ENCODE measurements at places on chromosomes 13 and 19.

DNA sequence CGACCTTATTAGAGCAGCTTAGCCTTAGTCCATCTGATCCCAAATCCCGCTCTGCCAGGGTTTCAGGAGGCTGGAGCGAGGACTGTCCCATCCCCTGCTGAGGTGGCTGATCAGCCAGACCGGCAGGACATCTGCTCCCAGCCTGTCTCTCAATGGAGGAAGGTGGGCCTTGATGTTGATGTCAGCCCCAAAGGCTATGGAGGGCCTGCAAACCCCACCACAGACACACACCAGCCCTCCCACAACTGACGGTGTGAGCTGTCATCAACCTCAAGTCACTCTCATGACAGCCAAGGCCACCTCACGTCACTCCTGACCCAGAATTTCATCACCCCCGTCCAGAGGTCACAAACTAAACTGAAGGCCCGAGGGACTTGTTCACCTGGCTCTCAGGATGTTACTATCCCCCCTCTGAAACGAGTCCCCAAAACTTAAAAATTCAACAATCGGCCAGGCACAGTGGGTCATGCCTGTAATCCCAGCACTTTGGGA, 25.5 kb downstream of the RHPN2 start:
- no peak for DNase-seq

- DNase-seq: peak; percentile 38
Measured at GRCh38 chr13:111460548-111461444, 140.4 kb downstream of the TEX29 start.

GRCh38 chr13:100887729-100888151, 213.1 kb upstream of the TMTC4 start:
- no peak for DNase-seq

GRCh38 chr13:77508959-77509620, 26.4 kb upstream of the SCEL start:
- DNase-seq: no peak

- no peak for DNase-seq
Measured at GRCh38 chr19:407511-408440, 1.2 kb downstream of the C2CD4C start.

- DNase-seq: no peak
Measured at GRCh38 chr19:5121266-5122120, 152.6 kb downstream of the KDM4B start.

- no peak for DNase-seq
Measured at GRCh38 chr19:38759590-38760003, 13.7 kb downstream of the LGALS7 start.

DNA sequence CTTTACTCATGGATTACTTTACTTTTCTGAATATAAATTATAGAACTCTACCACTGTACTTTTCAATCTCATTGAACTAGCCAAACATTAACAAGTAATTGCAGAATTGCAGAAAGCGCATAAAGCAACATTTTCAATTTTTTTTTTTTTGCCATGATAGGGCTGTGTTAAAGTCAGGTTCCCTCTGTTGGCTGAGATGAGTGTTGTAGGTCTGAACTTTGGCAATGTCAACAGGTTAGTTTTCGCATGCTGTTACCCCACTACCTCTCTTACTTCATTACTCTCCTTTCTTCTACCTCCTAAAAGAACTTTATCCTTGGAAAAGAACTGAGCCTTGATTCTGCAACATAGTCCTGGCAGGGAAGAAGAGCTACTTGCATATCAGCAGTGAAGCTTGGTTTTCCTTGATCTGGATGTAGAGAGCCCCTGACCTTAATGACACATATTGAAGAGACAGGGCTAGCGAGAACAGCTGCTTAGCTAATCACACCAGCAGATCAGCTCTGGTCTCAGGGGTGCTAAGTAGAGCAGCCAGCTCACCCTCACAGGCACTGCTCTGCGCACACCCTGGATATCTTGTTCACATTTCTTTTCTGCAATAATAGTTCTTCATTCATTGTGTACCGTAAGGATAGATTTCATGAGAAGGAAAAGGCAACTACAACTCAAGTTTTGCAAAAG, 119.5 kb downstream of the FLT1 start:
- no peak for DNase-seq

GRCh38 chr19:10388957-10389356, 8.6 kb upstream of the TYK2 start:
- DNase-seq: peak; percentile 85

- no peak for DNase-seq
Measured at GRCh38 chr13:46320821-46321220, 66.2 kb downstream of the RUBCNL start.

- no peak for DNase-seq
Measured at GRCh38 chr13:46171739-46172138, 10.2 kb downstream of the LCP1 start.

DNA sequence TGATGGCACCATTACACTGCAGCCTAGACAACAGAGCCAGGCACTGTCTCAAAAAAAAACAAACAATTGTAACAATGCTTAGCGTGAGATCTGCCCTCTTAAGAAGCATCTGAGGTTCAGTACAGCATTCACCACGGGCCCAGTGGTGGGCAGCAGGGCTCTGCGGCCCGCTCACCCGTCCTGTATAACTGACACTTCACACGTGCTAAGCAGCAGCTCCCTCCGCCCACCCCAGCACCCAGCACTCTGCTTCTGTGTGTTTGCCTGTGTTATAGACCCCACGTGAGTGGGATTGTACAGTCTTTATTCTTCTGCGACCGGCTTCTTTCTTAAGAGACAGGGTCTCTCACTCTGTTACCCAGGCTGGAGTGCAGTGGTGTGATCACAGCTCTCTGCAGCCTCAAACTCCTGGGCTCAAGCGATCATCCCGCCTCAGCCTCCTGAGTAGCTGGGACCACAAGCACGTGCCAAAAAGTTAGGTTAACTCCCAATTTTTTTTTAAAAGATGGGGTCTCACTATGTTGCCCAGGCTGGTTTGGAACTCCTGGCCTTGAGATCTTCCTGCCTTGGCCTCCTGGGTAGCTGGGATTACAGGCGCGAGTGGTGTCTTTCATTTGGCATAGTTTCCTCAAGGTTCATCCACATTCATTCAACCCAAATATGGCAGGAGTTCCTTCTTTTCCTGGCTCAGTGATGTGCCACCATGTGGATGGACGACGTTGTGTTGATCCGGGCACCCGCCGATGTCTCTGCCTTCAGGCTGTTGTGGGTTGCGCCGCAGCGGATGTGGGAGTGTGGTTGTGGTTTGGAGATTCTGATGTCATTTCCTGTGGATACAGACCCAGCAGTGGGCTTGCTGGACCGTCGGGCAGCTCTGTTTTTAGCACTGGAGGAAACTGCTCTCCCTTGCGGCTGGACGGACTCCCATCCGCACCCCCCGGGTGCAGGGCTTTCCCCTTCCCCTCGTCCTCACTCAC, 170.0 kb downstream of the KDM4B start:
- DNase-seq: peak; percentile 96

DNA sequence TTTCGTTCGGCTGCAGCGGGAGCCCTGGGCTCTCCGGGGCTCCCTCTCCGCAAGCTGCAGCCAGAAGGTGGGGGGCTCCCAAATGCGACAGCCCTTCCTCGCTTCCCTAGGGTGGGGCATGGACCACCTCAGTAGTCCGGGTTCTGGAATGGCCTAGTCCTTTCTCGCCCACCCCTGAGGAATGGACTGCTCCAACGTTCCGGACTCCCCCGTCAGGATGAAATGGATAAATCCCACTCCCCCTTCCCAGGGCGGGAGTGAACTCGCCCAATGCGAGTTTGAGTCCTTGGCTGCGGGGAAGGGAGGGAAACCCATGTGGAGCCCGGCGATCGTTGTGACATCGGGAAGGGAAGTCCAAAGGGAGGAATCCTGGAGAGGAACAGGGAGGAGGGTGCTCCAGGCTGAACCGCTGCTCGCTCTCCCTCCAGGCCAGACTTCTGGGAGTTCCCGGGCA, 5.5 kb downstream of the HRC start:
- DNase-seq: peak; percentile 82

GRCh38 chr19:18259893-18260292, 14.4 kb downstream of the IQCN start:
- no peak for DNase-seq

- DNase-seq: no peak
Measured at GRCh38 chr19:50599427-50599826, 31.2 kb upstream of the LRRC4B start.

GRCh38 chr19:2987797-2988196, 10.4 kb downstream of the TLE6 start:
- DNase-seq: no peak

- peak; percentile 86 for DNase-seq
Measured at GRCh38 chr13:28324181-28324789, 170.6 kb downstream of the FLT1 start.

DNA sequence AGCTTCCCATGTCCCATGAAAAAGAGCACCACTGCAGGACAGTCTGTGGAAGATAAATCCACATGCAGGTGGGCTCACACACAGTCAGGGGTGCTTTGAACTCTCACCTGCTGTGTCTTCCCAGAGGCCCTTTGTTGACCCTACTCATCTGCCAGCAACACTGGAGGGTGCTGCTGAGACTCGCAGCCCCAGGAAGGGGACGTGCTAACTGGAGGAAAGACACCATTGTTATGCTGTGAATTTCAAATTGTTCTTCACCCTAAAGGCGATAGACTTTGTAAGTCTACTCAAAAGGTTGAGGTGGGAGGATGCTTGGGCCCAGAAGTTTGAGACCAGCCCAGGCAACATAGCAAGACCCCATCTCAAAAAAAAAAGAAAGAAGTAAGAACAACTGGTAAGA, 107.3 kb upstream of the SERP2 start:
- no peak for DNase-seq

GRCh38 chr19:41218615-41219507, at the start of gene AXL:
AXL (plus strand) TSS chr19:41219223; CDS start chr19:41219393, 170 bp downstream.
- peak; percentile 37 for DNase-seq

- no peak for DNase-seq
Measured at GRCh38 chr13:30982506-30982905, 50.0 kb downstream of the TEX26 start.

DNA sequence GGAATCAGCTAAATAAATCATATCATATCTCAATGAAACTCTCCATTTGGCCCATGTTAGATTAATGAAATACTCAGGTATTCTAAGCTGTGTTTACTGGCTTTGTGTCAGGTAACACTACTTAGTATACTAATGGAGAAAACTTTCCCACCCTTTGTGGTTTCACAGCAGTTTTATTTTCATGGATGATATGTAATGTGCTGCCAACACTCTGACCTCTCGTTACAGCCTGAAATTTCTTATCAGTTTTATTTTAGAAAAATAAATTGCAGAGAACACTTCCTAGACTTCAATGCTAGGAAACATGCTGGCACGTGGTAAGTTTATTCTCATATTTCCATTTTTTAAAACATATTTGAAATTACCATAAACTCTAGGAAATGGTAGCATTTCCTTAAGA, 758.9 kb downstream of the LIG4 start:
- no peak for DNase-seq

- no peak for DNase-seq
Measured at GRCh38 chr19:55362174-55362989, 678 bp downstream of the GARIN5B start.

- DNase-seq: no peak
Measured at GRCh38 chr19:15297416-15298224, 34.7 kb downstream of the BRD4 start.

- DNase-seq: peak; percentile 82
Measured at GRCh38 chr19:33235269-33235995, 9.8 kb upstream of the SLC7A10 start.

DNA sequence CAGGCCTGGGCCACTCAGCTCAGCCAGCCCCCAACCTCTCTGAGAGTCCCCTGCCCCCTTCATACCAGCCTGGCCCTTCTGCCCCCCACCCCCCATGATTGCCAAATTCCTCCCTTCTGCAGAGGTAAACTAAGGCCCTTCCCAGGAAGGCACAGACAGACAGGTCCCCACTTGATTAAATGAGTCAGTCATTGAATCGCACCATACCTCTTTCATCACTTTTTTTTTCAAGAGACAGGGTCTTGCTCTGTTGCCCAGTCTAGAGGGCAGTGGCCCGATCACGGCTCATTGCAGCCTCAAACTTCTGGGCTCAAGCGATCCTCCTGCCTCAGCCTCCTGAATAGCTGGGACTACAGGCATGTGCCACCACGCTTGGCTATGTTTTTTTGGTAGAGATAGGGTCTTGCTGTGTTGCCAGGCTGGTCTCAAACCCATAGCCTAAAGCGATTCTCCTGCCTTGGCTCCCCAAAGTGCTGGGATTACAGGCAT, 6.0 kb downstream of the PODNL1 start:
- DNase-seq: no peak

DNA sequence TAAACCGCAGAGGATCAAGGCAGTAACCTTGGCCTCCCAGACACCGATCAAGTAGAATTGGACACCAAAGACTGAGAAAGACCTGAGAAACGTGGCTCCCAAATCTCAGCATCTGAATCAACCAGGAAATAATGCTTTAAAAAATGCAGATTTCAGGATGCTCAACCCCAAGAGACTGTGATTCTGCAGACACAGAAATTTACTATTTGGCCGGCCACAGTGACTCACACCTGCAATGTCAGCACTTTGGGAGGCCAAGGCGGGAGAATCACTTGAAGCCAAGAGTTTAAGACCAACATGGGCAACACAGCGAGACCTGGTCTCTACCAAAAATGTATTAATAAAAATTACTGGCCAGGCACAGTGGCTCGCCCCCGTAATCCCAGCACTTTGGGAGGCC, 6.2 kb downstream of the ABCC4 start:
- DNase-seq: no peak

DNA sequence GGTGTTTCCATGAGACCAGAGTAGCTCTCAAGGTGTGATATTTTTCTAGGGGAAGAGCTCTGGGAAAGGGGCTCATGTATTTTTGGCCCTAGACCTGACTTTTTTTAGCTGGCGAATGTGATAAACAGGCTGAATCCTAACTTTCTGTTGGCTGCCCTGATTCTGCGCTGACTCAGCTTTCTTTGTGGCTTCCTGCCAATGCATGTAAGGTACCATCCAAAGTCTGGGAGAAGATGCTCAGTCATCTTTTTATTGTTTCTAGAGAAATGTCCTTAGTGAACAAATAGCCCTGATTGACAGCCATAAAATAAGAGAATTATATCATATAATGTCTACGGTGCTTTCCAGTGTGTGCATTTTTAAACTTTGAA, 113.6 kb upstream of the MBNL2 start:
- DNase-seq: peak; percentile 36

GRCh38 chr19:30564551-30565011, 192.4 kb downstream of the ZNF536 start:
- DNase-seq: no peak

- DNase-seq: no peak
Measured at GRCh38 chr13:38542601-38543000, 144.3 kb upstream of the FREM2 start.

GRCh38 chr19:38378866-38379265, 4.5 kb downstream of the PSMD8 start:
- DNase-seq: no peak

- DNase-seq: no peak
Measured at GRCh38 chr13:80276371-80277289, 64.3 kb downstream of the SPRY2 start.

- DNase-seq: peak; percentile 51
Measured at GRCh38 chr13:77048681-77049080, 21.7 kb upstream of the FBXL3 start.

- DNase-seq: no peak
Measured at GRCh38 chr13:101618440-101619187, 166.1 kb downstream of the ITGBL1 start.

GRCh38 chr13:39210961-39211534, 172.8 kb downstream of the NHLRC3 start:
- no peak for DNase-seq

- no peak for DNase-seq
Measured at GRCh38 chr19:56112313-56112709, 8.8 kb downstream of the ZNF787 start.
